ENCODE measurements at places on chromosomes 12 and 14.
A peak's percentile ranks its signal among the peaks of the same experiment; 100 is the strongest.

GRCh38 chr14:55671641-55672040 is 91.6 kb downstream of the KTN1 start:
- DNase-seq, result no peak

- no peak for DNase-seq
Observed at GRCh38 chr12:104276273-104277131, 27.0 kb upstream of the EID3 start.

GRCh38 chr12:2959505-2960389 is 550 bp downstream of the TEAD4 start:
- DNase-seq, result peak; percentile 10

DNA sequence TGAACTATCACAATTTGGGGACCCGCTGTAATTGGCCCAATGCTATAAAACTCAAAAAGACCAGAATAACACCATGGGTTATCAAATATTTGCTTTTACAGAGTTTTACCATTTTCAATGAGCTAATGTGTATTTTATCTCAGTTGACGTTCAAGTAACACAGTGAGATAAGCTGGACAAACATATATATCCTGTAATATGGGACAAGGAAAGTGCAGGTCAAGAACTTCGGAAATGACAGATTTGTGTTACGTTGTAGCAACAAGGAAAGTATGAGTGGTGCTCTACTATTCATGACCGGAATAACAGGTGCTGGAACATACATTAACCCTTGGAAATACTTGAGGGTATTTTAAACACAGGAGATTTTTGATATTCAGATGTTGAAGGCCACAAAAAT is 566.4 kb upstream of the FLRT2 start:
- DNase-seq, result no peak

DNA sequence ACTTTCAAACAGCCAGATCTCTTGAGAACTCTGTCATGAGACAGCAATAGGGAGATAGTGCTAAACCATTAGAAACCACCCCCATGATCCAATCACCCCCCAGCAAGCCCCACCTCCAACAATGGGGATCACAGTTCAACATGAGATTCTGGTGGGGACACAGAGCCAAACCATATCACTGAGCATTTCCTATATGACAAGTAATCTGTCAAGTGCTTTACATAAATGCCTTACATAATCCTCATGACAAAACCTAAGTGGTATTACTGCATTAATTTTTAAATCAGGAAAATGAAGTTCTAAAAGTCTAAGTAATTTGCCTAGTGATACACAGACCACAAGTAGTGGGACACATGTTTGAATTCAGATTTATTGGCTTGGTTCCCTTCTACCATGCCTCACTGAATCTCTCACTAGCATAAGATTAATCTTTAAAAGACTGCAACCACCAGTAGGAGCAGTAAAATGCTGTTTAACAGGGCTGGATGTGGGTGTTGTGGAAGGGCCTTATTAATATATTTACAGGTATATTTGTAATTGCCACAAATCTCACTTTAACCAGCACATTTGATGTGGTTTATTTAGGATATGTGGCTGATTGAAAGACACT is 323.1 kb upstream of the FBXO33 start:
- no peak for DNase-seq

- no peak for DNase-seq
Observed at GRCh38 chr14:59547310-59547709, 29.3 kb downstream of the CCDC175 start.

DNA sequence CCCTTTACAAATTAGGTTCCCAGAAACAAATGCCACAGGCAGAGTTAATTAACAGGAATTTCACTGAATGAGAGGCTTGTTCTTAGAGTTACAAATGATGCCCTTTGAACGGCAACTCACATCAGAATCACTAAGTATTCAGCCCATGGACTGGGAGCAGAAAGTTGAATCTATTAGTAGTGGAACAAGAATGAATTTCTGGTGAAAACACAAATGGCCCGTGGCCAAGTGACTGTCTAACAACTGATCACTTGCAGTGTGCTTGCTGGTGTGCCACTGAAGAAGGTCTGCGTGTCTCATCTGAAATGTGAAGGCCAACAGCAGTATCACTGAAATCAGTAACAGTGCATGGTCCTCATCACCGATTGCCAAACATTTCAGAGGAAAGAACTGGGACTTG is 893.4 kb upstream of the TMEM132C start:
- no peak for DNase-seq

DNA sequence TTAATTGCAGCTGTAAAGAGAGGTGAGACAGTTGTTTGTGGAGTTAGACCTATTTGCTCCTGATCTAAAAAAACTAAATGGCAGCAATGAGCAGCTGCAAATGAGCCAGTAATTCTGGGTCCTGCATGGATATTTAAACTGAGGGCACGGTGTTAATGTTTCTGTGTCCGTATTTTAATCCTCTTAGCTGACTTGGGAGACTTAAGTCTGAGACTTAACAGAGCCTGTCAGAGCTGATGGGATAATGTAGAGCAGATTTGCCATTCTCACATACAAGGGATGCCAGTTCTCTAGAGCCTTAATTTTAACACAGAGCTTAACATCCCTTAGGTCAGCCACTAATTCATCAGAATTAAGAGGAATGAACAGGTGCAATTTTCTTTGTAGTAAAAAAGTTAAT is 178.6 kb upstream of the PDE3A start:
- no peak for DNase-seq

GRCh38 chr12:132881818-132882217 is 5.6 kb downstream of the CHFR start:
- no peak for DNase-seq

Measured in activated CD4-positive, alpha-beta T cell treated with anti-CD3 and anti-CD28 coated beads for 24 hours (primary cell).